ENCODE measurements at places on chromosomes 5 and 9.

GRCh38 chr5:15170173-15170572 lies 298.6 kb upstream of the ANKH start:
- no peak for DNase-seq

- DNase-seq: no peak
These were observed 53.3 kb downstream of the RAPGEF6 start for GRCh38 chr5:131581702-131582101.

DNA sequence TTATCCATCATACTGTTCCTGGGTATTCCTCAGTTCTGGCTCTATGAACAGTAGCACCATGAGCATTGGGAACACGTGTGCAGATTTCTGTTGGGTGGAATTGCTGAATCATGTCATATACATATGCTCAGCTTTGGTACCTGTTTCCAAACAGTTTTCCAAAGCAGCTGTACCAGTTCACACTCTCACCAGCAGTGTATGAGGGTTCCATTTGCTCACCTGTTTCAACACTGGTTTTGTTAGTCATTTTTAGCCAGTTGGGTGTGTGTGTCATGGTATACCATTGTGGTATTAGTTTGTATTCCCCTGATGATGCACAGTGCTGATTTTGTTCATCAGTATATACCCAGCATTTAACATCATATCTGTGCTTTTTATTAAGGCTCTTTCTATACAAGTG lies 56.7 kb upstream of the ECM2 start:
- DNase-seq: no peak

GRCh38 chr9:91138760-91139159 lies 223.0 kb downstream of the AUH start:
- DNase-seq: no peak

GRCh38 chr9:137365552-137366444 lies 57.2 kb downstream of the EXD3 start:
- no peak for DNase-seq

DNA sequence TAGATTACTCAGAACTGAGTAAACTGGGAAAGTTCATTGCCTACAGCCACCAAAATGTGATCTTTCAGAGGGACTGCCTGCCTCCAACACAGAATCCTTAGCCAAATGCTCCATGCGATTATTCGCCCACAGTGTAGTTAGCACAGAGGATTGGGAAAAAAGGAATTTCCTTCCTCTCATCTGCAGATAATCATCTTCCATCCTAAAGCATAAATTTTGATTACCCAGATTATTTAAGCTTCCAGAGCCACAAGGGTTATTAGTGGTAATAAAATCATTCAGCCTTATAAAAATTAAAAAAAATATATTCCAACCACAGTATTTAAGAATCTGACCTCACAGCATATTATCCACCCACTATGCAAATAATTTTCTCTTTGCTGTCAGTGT lies 285.3 kb upstream of the GRAMD2B start:
- no peak for DNase-seq

GRCh38 chr5:78734094-78734845 lies 85.7 kb upstream of the LHFPL2 start:
- DNase-seq: no peak

GRCh38 chr9:109086221-109086620 lies 33.5 kb downstream of the TMEM245 start:
- DNase-seq: no peak

GRCh38 chr5:125258615-125259014 lies 512.2 kb upstream of the ZNF608 start:
- no peak for DNase-seq

DNA sequence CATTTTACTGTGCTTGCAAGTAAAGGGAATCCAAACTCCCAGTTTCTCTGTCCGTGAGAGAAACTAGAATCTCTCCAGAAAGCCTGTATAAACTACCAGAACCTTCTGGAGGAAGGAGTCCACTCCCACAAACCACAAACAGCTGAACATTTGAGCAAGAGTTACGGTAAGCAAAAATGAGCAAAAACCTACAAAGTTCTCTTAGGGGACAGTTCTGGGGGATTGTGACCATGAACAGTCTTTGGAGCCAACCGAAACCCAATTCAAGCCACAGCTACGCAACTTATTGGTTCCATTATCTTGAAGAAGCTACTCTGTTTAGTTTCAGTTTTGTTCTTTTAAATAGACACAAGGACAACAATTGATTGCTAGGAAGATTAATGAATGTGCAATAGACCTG lies 330.6 kb downstream of the ASTN2 start:
- no peak for DNase-seq

GRCh38 chr9:4243877-4244812 lies 55.7 kb downstream of the GLIS3 start:
- no peak for DNase-seq

DNA sequence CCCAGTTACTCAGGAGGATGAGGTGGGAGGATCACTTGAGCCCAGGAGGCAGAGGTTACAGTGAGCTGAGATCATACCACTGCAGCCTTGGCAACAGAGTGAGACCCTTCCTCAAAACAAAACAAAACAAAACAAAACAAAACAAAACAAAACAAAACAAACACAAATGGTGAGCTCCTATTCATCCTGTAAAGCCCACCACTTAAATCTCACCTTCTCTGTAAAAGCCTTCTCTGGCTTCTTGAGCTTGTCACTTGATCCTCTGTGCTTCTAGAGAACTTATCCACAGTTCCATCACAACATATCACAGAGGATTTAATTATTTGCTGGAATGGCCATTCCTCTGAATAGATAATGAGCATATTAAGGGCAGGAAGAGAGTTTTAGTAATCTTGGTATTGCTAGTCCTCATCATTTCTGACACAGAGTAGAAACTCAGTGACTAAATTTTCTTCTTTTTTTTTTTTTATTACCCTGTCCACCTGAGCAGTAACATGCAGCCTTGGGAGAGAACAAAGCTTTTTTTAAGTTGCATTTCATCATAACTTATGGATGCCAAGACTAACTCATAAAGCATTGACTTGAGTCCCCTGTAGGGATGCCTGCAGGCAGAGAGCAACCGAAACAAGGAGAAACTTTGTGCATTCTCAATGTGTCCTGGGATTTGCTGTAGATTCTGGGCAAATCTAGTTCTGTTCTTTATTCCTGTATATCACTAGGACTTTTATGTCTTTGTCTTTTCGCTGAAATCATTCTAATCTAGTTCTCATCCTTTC lies 13.0 kb upstream of the HSPA9 start:
- DNase-seq: no peak

DNA sequence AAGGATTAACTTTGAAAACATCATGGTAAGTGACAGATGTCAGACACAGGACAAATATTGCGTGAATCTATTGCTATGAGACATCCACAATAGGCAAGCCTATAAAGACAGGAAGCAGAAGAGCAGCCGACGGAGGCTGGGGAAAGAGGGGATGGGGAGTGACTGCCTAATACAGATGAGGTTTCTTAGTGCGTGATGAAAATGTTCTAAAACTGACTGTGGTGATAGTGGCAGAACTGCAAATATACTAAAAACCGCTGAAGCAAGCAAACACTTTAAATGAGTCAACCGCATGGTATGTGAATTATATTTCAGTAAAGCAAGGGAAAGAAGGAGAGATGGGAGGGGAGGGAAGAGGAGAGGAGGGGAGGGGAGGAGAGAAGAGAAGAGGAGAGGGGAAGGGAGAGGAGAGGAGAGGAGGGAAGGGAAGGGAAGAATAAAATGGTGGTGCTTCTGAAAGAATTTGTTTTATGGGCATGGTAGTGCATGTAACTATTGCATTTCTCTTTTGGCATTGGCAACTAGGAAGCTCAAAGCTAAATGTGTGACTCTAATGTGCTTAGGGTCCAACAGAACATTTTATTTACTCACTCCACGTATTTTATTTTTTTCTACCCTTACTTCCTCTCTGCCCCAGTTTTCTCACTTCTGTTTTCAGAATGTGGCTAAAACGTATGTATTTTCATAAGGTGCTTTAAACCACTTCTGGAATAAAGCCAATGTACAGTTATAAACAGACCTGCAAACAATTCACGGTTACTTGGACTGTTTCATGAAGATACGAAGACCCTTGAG lies 21.3 kb downstream of the AKNA start:
- DNase-seq: peak; percentile 79

GRCh38 chr5:97601651-97602050 lies 418.6 kb upstream of the RIOK2 start:
- DNase-seq: no peak

DNA sequence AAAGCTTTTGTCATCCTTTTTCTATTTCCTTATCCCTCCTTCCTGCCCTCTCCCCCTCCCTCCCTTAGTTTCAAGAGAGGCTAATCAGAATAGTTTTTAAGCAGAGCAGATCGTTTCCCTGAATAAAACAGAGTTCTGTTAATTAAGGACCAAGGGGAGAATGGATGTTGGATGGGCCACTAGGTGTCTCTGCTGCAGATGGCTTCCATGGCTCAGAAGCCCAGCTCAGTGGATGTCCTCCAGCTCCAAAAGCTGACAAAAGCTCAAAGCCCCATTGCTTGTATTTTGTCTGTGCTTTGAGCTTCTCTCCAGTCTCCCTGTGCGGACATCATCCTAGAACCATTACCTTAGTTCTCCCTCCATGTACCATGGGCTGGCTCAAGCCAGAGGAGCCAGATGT lies 21.0 kb upstream of the NPR3 start:
- DNase-seq: no peak

- DNase-seq: no peak
These were observed 79.9 kb upstream of the CPEB4 start for GRCh38 chr5:173808079-173808808.

DNA sequence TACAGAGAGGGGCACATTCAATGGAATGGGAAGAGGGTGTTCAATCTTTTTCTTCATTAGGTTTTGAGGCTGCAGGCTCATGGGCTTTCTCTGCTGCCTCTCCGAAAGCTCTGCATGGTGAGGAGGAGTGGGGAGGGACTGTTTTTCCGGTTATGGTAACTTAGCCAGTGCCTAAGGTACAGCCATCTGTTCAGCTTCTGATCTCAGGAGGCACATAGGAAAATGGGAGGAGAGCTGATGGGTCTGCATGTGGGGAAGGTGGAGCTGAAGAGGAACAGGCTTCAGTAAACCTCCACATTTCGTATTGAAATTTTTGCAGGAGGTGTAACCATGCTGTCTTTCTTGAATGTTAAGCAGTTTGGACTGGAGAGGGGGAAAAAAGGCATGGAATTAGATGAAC lies 1020.4 kb upstream of the WWC1 start:
- no peak for DNase-seq

DNA sequence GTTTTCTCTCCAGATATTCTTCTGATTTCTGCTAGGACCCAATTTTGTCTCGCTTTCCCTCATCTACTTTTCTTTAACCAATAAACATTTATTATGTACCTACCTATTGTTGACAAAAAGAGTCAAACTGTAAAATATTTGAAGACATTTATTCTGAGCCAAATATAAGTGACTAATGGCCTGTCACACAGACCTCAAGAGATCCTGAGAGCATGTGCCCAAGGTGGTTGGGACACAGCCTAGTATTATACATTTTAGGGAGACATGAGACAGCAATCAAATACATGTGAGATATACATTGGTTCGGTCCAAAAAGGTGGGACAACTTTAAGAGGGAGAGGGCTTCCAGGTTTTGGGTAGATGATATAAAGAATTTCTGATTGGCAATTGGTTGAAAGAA lies 191.8 kb downstream of the NXNL2 start:
- no peak for DNase-seq

All from AG09309 (cell line).